ENCODE measurements at places on chromosomes 6 and 20. TPM values are rescaled to one million over a fixed set of nuclear protein-coding genes. Genes with fewer than 3 reads are reported as not detected.

- H3K4me1 ChIP-seq, result peaks cover 28% of the 10 kb centered on the region
- H3K27me3 ChIP-seq, result no peaks in the 10 kb centered on the region
- DNase-seq, result no peak
These were observed 3.1 kb downstream of the ADRM1 start for GRCh38 chr20:62305765-62306413.

The SCRT2 gene
- not detected for total RNA-seq

The EEF1A2 gene
- 1.6 TPM for total RNA-seq

The MAP7 gene
- total RNA-seq, result 0.56 TPM

DNA sequence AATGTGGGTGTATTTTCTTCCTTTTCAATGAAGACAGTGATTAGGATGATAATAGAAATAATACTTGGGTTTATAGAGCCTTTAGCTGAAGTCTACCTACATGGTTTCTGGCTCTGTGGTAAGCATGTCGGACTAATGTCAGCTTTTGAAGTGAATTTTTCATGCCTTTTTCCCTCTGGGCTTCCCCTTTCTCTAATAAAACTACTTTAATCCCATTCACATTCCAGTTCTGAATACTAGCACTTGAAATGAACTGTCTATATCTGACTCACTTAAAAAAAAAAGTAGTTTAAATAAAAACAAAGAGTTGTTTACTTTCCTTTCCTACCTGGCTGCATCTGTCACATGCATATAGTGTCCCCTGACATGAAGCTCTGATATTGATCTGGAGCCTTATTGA, 545.9 kb upstream of the FLRT3 start:
- no peak overlapping the region for H3K4me3 ChIP-seq
- no peaks in the 10 kb centered on the region for H3K36me3 ChIP-seq
- no peak for DNase-seq
- H3K4me1 ChIP-seq, result peaks cover 5% of the 10 kb centered on the region

GRCh38 chr6:34986845-34987246, 97.8 kb downstream of the ANKS1A start:
- no peaks in the 10 kb centered on the region for H3K4me1 ChIP-seq
- no peak for DNase-seq
- peaks cover 77% of the 10 kb centered on the region for H3K36me3 ChIP-seq
- H3K27ac ChIP-seq, result no peak overlapping the region
- H3K4me3 ChIP-seq, result no peak overlapping the region

GRCh38 chr20:56518126-56518525, 6.4 kb upstream of the FAM209A start:
- H3K4me3 ChIP-seq, result no peak overlapping the region
- no peak overlapping the region for H3K27ac ChIP-seq
- no peak for DNase-seq
- peaks cover 88% of the 10 kb centered on the region for H3K36me3 ChIP-seq
- no peaks in the 10 kb centered on the region for H3K27me3 ChIP-seq
- no peaks in the 10 kb centered on the region for H3K4me1 ChIP-seq

- no peak for DNase-seq
- H3K27ac ChIP-seq, result no peak overlapping the region
- peaks cover 10% of the 10 kb centered on the region for H3K4me1 ChIP-seq
- H3K36me3 ChIP-seq, result no peaks in the 10 kb centered on the region
- H3K27me3 ChIP-seq, result no peaks in the 10 kb centered on the region
These were observed 148.3 kb downstream of the DLL1 start for GRCh38 chr6:170142559-170142958.

The YWHAB gene
- total RNA-seq, result 234 TPM

GRCh38 chr20:15176929-15177328, 839.5 kb upstream of the FLRT3 start:
- no peaks in the 10 kb centered on the region for H3K36me3 ChIP-seq
- H3K27ac ChIP-seq, result no peak overlapping the region

GRCh38 chr6:110514818-110515217, 38.4 kb upstream of the SLC22A16 start:
- no peaks in the 10 kb centered on the region for H3K36me3 ChIP-seq
- peaks cover 3% of the 10 kb centered on the region for H3K27me3 ChIP-seq
- H3K4me3 ChIP-seq, result no peak overlapping the region
- H3K4me1 ChIP-seq, result peaks cover 4% of the 10 kb centered on the region

- H3K27ac ChIP-seq, result no peak overlapping the region
- peaks cover 6% of the 10 kb centered on the region for H3K4me1 ChIP-seq
- H3K4me3 ChIP-seq, result no peak overlapping the region
- no peak for DNase-seq
- peaks cover 28% of the 10 kb centered on the region for H3K27me3 ChIP-seq
- no peaks in the 10 kb centered on the region for H3K36me3 ChIP-seq
These were observed 47.1 kb upstream of the GATA5 start for GRCh38 chr20:62522748-62523396.

The NKX2-2 gene
- not detected for total RNA-seq

The THBD gene
- not detected for total RNA-seq

The NOTCH4 gene
- total RNA-seq, result 4.0 TPM

DNA sequence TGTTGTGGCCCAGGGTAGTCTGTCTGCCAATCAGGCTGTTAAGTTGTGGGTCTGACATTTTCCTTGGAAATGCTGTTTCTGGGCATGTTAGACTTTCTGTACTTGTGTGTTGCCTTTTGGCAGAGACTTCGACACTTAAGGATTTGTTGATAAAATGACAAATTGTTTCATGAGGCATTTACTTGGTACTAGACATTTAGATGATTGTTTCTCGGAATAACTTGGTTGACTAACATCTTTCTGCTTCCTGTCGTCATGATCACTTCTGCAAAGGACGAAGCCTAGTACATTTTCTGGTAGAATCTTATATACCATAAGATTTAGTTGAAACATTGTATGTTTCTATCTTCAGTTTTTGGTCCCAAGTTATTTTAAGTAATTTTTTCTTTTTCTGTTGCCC, 34.1 kb downstream of the UTRN start:
- no peak overlapping the region for H3K4me3 ChIP-seq
- no peaks in the 10 kb centered on the region for H3K36me3 ChIP-seq
- no peaks in the 10 kb centered on the region for H3K4me1 ChIP-seq
- no peak for DNase-seq

DNA sequence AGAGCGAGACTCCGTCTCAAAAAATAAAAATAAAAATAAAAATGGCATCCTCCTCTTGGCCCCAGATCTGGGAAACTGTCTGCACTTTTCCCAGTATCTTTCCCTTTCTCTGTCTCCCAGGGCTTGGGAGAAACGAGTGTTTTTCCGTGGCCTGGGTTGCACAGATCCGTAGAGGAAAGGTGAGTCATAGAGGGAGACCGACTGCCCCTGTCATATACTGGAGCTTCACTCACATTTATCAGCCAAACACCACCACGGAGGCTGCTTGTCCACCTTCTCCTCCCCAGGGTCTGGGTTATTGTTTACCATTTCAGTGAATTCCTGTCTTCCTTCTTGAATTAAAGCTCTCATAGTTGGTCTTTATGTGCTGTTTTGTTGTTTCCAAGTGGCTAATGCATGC, 31.9 kb upstream of the EIF2S2 start:
- H3K36me3 ChIP-seq, result no peaks in the 10 kb centered on the region
- H3K4me1 ChIP-seq, result no peaks in the 10 kb centered on the region
- H3K27ac ChIP-seq, result no peak overlapping the region
- peaks cover 8% of the 10 kb centered on the region for H3K27me3 ChIP-seq

- no peaks in the 10 kb centered on the region for H3K27me3 ChIP-seq
- DNase-seq, result no peak
- H3K36me3 ChIP-seq, result no peaks in the 10 kb centered on the region
- H3K4me3 ChIP-seq, result no peak overlapping the region
- H3K4me1 ChIP-seq, result peaks cover 2% of the 10 kb centered on the region
These were observed 12.4 kb upstream of the KIAA0408 start for GRCh38 chr6:127471379-127472255.

- no peak overlapping the region for H3K27ac ChIP-seq
- H3K36me3 ChIP-seq, result no peaks in the 10 kb centered on the region
- H3K27me3 ChIP-seq, result peaks cover 17% of the 10 kb centered on the region
- no peak overlapping the region for H3K4me3 ChIP-seq
- no peaks in the 10 kb centered on the region for H3K4me1 ChIP-seq
These were observed 213.7 kb downstream of the ANKRD60 start for GRCh38 chr20:58014628-58015315.

DNA sequence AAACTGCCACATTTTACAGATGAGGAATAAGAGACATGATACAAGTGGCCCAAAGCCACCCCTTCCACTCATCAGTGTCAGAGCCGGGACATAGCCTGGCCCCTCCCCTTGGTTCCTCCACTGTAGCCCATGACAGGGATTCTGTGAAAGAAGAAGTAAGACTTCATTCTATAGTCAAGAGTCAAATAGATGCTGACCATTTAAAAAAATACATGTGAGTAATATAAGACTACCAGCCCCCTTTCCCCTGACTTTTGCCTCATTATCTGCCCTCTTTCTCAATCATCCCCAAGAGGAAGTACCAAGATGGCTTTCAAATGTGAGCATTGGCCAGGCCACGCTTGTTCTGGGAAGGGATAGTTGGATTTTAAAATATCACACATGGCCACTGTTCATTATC, 57.8 kb upstream of the TAB2 start:
- H3K27ac ChIP-seq, result no peak overlapping the region
- no peaks in the 10 kb centered on the region for H3K36me3 ChIP-seq
- peaks cover 9% of the 10 kb centered on the region for H3K4me1 ChIP-seq
- no peaks in the 10 kb centered on the region for H3K27me3 ChIP-seq

DNA sequence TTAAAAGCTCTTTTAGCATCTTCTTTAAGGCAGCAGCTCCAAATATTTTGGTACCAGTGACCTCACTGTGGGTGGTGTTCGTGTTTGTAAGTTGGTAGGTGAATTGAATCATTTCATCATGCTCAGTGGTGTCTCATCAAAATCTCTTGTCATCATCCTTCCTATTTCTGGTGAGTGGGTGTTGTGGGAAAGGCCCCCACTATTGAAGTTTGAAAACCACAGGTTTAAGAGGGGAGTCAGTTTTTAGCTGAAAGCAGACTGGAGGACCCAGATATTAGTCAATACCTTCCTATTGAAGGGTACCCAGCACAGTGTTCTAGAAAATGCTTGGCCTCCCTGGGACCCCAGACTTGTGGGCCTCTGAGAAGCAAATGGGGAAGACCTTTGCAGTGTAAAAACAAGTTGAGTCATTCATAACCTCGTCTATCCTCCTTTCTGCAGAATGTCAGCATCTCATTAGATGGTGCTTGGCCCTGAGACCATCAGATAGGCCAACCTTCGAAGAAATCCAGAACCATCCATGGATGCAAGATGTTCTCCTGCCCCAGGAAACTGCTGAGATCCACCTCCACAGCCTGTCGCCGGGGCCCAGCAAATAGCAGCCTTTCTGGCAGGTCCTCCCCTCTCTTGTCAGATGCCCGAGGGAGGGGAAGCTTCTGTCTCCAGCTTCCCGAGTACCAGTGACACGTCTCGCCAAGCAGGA, 3.7 kb downstream of the PIM1 start:
- no peaks in the 10 kb centered on the region for H3K27me3 ChIP-seq
- peak overlapping the region; percentile 84 for H3K27ac ChIP-seq
- DNase-seq, result no peak
- peaks cover 75% of the 10 kb centered on the region for H3K4me1 ChIP-seq

DNA sequence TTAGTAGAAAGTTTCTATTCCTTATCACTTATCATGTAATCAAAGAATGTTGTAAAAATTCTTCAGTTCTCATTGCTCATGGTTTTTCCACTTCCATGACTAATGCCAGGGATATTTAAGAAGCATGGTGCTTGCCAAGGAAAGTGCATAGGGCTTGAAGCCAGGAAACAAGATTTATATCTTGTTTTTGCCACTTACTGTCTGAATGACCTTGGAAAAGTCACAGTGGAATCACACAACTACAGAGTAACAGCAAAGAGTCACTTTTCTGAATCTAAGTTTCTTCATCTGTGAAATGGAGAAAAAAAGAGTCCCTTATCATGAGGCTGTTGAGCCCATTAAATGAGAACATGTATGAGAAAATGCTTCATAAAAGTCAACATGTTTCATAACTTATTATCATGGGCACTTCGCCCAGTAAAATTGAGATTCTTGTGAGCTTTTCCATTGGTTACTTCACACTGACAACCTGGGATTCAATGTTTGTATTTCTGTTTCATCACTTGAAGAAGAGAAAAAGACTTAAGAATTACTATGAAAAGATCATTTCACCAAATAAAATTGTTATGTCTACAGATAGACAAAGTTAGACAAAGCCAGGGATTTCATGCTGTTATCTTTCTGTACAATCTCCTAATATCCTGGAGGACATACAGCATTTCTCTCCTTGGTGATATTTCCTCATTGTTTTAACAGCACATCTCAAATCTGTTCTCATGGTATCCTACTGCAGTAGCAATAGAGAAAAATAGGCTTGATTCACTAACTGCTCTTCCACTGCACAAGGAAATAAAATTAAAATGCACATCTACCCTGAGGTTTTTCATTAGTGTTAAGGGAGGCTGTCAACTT, 7.6 kb upstream of the BMP5 start:
- no peak for DNase-seq
- no peak overlapping the region for H3K27ac ChIP-seq
- H3K36me3 ChIP-seq, result no peaks in the 10 kb centered on the region
- H3K27me3 ChIP-seq, result no peaks in the 10 kb centered on the region
- no peak overlapping the region for H3K4me3 ChIP-seq

- H3K36me3 ChIP-seq, result no peaks in the 10 kb centered on the region
- H3K27me3 ChIP-seq, result no peaks in the 10 kb centered on the region
- H3K4me3 ChIP-seq, result no peak overlapping the region
These were observed 469.7 kb downstream of the PKHD1 start for GRCh38 chr6:51617751-51618150.

DNA sequence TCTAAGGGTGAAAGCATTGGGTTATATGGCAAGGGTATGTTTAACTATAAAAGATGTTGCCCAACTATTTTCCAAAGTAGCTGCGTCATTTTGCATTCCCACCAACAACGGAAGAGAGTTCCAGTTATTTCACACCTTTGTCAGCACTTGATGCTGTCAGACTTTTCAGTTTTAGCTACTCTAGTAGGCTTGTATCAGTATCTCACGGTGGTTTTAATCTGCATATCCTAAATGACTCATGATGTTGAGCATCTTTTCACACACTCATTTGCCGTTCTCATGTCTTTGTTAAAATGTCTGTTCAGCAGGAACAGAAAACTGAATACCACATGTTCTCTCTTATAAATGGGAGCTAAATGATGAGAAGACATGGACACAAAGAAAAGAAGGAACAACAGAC, 122.3 kb downstream of the RNASET2 start:
- DNase-seq, result no peak
- no peaks in the 10 kb centered on the region for H3K36me3 ChIP-seq
- H3K27ac ChIP-seq, result no peak overlapping the region
- peaks cover 23% of the 10 kb centered on the region for H3K4me1 ChIP-seq
- no peak overlapping the region for H3K4me3 ChIP-seq

The TFAP2D gene
- total RNA-seq, result not detected

All from activated B cell treated with CpG ODN at 0.5 μM for 24 hours (primary cell).